ENCODE measurements at places on chromosomes 5 and 9. TPM values are rescaled to one million over a fixed set of nuclear protein-coding genes. Genes with fewer than 3 reads are reported as not detected.

Gene CER1
- total RNA-seq, result not detected

Gene NR2F1-AS1
- total RNA-seq, result 20.8 TPM

Gene ARL14EPL
- not detected for total RNA-seq

Gene EXOSC3
- 86.5 TPM for total RNA-seq

Gene GRM6
- total RNA-seq, result not detected

Gene PPP1R26
- 13.7 TPM for total RNA-seq

Gene ANKRD18B
- total RNA-seq, result 3.2 TPM

Gene LCN10
- not detected for total RNA-seq

Gene SLC36A3
- total RNA-seq, result not detected

Gene RLN2
- total RNA-seq, result not detected

Gene IL5
- total RNA-seq, result not detected

Gene ABLIM3
- total RNA-seq, result 1.1 TPM

Gene ZNF622
- 41.5 TPM for total RNA-seq

Gene CBY3
- not detected for total RNA-seq

Gene KIF12
- total RNA-seq, result 1.0 TPM

Gene RMI1
- 19.5 TPM for total RNA-seq

Gene MZB1
- total RNA-seq, result not detected

Gene NME5
- not detected for total RNA-seq

Gene MARCHF11
- total RNA-seq, result not detected

Gene KCNT1
- not detected for total RNA-seq

Gene PIP5KL1
- 23.4 TPM for total RNA-seq

Gene DND1
- total RNA-seq, result not detected

Gene OR1Q1
- not detected for total RNA-seq

Gene SQSTM1
- 139 TPM for total RNA-seq

Gene TMC1
- total RNA-seq, result not detected

Gene IFNA13
- total RNA-seq, result not detected

Gene TSC1
- total RNA-seq, result 12.0 TPM

Gene ADGRV1
- not detected for total RNA-seq

Gene C5orf46
- not detected for total RNA-seq

Gene ADGRD2
- not detected for total RNA-seq

Gene C5orf34
- total RNA-seq, result 6.8 TPM

Gene TERT
- 1.5 TPM for total RNA-seq

Gene DRD1
- not detected for total RNA-seq

Gene RANBP3L
- total RNA-seq, result not detected

Gene TNFSF8
- not detected for total RNA-seq

Gene MARVELD2
- not detected for total RNA-seq

Gene OSMR
- not detected for total RNA-seq

Gene FABP6
- 5.0 TPM for total RNA-seq

Gene PLCXD3
- not detected for total RNA-seq

Gene SPINK9
- not detected for total RNA-seq

Gene MVB12B
- 7.7 TPM for total RNA-seq

Gene PCDHA10
- total RNA-seq, result under 0.01 TPM

Gene PCDHGA3
- not detected for total RNA-seq

Gene SLC6A3
- not detected for total RNA-seq

Gene CD14
- not detected for total RNA-seq

Gene CCDC152
- not detected for total RNA-seq
